Breast epithelium (tissue), 4 donors: ENCODE measurements at places on chromosomes 3 and 15. TPM values are rescaled to one million over a fixed set of nuclear protein-coding genes. Genes with fewer than 3 reads are reported as not detected.

- H3K4me1 ChIP-seq = no peaks in the 10 kb centered on the region
- no peak for DNase-seq
- no peak overlapping the region for H3K4me3 ChIP-seq
- H3K27me3 ChIP-seq = no peaks in the 10 kb centered on the region
These were observed 76.7 kb downstream of the ARNT2 start for GRCh38 chr15:80480909-80481308.

HYAL1 gene
- 4.8 TPM for total RNA-seq

CCR3 gene
- total RNA-seq = not detected

DNA sequence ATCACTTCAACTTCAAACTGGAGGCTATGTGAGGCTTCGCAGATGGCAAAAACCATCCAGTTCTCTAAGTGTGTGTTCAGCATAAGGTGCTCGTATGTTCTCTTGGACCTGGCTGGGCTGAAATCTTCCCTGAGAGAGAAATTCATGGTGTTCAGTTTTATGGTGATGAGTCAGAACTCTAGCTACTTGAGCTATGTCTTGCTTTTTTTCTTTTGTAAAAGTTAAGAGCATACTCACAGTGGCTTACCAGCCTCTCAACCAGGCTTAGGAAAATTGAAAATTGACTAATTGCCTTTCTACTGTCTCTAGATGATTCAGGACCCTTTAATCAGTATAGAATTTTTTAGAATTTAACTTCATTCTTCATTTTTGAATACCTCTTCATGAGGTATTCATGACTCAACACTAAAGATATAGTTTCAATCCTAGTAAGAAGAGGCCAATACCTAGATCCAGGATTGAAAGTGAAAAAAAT is 617.5 kb downstream of the TBL1XR1 start:
- H3K27ac ChIP-seq = no peak overlapping the region
- no peak overlapping the region for H3K4me3 ChIP-seq
- DNase-seq = no peak
- no peaks in the 10 kb centered on the region for H3K27me3 ChIP-seq

- no peaks in the 10 kb centered on the region for H3K27me3 ChIP-seq
- no peak overlapping the region for H3K27ac ChIP-seq
- DNase-seq = no peak
- no peaks in the 10 kb centered on the region for H3K36me3 ChIP-seq
- H3K4me3 ChIP-seq = no peak overlapping the region
These were observed 3.6 kb upstream of the GK5 start for GRCh38 chr3:142228964-142229363.

BCL6 gene
- total RNA-seq = 281 TPM

SPATA12 gene
- not detected for total RNA-seq

CCDC39 gene
- 0.33 TPM for total RNA-seq
